PC-3 (cell line): ENCODE measurements at places on chromosomes 6 and 20. TPM values are rescaled to one million over a fixed set of nuclear protein-coding genes. Genes with fewer than 3 reads are reported as not detected.

DNA sequence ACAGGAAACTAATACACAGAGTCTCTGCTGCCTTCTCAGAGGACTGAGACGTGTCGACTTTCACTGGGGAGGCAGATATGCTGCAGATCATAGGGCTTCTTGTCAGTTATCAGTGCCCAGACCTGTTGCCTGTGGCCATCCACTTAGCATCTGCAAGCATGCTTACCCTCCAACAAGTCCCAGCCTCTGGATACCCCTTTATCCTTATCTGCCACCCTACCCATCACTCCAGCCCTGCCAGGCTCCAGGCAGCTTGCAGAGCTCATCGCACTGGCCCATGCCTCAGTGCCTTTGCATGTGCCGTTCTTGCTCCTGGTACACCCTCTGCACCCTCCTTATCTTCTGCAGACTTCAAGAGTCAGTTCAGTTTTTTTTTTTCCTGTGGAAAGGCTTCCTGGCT, 119.2 kb downstream of the TOX2 start:
- DNase-seq: no peak

Gene ASIP
- not detected in 2 replicates for total RNA-seq

DNA sequence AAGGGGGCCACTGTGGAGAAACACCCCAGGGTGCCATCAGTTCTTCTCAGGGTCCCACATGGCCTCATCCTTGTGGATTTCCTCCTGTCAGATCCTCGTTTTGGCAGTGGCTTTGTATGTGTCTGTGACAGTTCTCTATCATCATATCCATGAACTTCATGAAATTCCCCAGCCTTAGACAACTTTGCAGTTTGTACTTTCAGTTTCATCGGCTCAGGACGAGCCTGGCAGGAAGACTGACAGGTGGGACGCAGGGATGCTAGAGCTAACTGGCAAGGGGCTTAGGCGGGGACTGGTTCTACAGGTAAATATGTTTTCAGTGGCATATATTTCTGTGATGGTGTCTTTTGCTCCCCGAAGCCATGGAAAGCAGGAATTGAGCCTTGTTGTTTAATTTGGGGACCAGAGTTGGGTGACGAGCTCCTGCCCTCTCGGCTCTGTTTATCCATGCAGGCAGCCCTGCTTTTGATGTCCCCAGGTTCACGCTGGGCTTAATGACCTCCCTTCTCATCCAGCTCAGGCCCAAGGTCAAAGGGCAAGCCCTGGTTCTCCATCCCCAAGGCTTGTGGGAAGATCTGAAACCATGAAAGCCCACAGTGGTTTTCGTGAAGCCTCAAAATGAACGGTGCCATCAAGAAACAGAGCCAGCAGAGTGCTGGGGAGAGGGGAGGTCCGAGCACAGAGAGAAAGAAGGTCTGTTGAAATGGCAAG, 11.2 kb downstream of the SDCBP2 start:
- DNase-seq: no peak

GRCh38 chr6:113306552-113307145, 550.5 kb upstream of the MARCKS start:
- peak; percentile 68 for DNase-seq

DNA sequence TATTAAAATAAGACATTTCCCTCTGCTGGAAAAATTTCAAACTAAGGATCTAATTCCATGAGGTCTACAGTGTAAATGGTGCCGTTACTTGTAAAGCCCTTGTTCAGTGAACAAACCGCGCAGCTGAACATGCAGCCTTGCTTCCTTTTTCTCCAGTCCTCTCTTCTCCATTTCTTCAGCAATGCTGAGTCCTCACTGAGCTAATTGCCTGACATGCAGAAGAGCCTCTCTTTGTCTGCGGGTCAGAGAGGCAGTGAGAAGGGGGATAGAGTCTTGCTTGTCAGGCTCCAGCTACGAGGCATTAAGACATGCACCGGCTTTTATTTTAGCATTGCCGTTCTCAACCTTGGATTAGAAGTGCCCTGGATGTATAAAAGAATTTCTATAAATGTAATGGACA, 25.7 kb downstream of the ZDHHC14 start:
- DNase-seq: no peak

Gene GPR63
- 0.07 and 0.17 TPM in 2 replicates for total RNA-seq

DNA sequence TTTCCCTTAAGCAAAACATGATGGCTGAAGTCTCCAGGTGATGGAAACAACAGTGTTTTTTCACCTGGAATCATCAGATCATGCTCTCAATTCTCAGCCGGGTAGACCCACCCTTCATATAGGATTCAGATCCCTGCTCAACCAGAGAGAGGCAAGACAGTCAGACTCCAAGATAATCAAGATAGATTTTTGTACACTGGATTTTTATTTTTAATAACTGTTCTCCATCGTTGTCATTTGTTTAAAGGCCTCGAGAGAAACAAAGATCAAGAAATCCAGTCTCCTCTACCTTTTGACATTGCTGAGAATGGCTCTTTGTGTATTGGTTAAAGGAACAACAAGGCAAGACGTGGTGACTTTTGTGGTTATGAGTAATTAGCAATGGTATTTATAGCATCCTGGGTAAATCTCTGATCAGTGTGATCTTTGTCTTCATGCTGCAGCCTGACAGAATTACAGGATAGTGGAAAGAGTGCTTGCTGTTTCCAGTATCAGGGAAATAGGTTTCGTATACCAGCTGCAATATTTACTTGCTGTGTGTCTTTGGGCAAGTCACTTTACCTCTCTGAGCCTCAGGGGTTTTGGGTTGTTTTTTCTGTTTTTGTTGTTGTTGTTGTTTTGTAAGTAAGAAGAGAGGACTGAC, 29.9 kb downstream of the ID4 start:
- DNase-seq: peak; percentile 92
